ENCODE measurements at places on chromosomes 12 and 14.

DNA sequence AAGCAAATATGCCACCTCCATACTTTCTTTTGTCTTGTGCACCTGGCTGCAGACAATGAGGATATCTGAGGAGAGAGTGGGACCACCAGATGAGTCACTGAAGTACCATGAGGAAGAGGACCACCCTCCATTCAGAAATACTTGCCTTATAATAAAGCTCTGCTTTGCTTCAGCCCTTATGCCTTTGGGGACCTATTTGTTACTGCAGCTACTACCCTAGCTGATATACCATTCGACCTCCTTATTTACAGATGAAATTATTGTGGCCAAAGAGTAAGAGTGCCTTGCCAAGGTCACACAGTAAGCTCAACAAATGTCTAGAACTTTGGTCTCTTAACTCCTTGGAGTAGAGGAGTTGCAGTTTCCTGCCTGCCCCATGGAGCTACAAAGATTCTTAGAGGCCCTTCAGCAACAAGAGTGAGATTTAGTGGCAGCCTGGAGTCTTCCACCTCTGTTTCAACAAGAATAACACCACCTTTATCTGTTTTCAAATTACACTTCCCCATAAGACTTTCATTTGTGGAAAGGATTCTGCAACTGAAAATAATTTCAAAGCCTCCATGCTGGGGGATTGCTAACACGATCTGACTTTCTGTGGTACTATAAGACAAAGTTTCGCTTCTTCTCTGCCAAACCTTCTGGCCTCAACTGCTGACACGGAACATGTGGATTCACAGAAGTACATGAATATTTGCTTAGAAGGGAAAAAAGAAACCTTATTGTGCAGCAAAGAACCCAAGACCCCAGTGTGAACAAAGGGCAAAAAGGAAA lies 3.6 kb downstream of the CMKLR1 start:
- no peak for DNase-seq

DNA sequence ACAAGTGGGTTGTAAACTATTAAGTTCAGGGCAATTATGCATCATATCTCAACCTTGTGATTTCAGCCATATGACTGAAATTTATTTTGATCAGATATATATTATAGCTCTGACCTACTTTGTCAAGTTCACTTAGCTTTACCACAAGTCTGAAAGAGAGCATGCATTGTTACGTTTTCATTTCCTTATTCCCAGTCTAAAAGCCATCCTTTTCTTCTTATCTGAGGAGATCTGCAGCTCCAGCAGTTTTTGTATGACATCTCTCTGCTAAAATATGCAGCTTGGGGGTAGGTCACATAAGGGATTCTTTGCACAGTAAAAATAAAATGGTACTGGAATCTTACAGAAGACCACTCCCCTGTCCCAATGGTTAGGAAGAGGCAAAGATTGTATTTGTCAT lies 1682.8 kb upstream of the FLRT2 start:
- no peak for DNase-seq

DNA sequence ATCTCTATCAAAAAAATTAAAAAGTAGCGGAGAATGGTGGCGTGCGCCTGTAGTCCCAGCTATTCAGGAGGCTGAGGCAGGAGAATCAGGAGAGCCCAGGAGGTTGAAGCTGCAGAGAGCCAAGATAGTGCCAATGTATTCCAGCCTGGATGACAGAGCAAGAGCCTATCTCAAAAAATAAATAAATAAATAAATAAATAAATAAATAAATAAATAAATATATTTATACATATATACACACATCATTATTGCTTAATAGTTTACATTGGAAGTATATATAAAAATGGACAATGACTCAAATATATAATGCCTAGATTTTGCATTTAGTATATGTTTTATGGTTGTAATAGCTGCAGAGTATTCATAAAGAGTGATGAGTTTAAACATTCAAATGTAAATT lies 53.1 kb downstream of the TOGARAM1 start:
- DNase-seq, result no peak

GRCh38 chr12:16119618-16120415 lies 157.7 kb downstream of the SLC15A5 start:
- DNase-seq, result no peak

GRCh38 chr12:119699199-119699760 lies 31.3 kb downstream of the PRKAB1 start:
- DNase-seq, result no peak

DNA sequence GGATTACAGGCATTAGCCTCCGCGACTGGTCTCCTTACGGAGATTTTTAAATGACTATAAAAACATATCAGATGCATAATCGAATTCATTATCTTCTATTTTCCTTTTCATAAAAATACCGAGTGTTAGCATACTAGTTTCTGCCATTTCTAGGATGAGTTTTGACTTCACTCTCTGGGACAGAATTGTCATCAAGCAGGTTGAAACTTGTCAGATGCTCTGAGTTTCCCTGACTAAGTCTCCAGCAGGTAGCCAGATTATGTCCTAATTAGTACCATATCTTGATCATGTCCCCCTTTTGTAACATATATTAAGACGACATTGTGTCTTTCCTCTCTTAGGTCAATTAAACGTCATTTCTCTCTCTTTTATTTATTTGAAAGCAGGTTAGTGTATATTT lies 103.5 kb upstream of the RASSF8 start:
- DNase-seq, result no peak

DNA sequence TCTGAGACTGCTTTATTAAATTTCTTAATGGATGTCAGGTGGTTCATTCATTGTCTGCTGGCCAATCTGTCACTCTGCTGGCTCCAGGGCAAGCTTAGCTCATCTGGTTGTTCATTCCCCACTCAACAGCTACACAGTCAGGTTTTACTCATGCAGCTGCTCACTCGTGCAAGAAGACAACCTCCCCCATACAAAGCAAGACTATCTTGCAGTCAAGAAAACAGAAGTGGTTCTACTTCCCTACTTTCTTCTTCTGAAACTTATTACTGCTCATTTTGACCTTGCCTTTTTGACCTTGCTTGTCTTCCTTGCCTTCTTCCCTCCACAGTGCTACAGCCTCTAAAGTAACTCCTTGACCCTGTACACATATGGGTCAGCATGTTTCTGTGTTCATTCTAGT lies 277.9 kb downstream of the SSPN start:
- no peak for DNase-seq

DNA sequence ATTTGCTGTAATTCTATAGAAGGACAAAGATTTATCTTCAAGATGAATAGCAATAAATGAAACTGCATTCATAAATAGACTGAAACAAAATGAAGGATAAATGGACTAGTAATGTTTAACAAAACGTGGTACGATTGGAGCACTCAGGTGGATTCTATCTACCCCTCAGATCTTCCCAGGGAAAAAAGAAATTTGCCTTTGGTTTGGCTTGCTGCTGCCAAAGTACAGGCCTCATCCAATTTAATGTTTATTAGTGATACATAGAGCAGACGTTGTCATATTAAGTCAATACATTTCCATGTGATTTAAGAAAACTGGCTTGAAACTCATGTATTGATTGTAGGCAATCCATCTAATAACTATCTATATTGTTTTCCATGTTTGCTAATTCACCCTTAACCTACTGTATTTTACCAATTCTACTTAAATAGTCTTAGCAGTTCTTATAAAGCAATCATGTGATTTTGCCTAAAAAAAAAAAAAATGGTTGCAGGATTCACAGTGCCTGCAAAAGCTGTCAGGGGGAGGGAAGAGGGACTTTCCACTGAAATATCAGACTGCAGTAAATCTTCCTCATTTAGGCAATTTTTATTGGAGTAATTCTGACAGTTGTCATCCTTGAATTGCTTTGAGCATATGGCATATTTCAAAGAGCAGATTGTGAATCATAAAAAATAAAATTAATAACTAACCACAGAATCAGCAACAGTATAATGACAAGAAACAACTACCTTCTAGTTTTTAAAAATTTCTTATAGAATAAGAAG lies 242.2 kb upstream of the NPAS3 start:
- no peak for DNase-seq

GRCh38 chr14:103738701-103739451 lies 23.3 kb downstream of the ZFYVE21 start:
- no peak for DNase-seq

DNA sequence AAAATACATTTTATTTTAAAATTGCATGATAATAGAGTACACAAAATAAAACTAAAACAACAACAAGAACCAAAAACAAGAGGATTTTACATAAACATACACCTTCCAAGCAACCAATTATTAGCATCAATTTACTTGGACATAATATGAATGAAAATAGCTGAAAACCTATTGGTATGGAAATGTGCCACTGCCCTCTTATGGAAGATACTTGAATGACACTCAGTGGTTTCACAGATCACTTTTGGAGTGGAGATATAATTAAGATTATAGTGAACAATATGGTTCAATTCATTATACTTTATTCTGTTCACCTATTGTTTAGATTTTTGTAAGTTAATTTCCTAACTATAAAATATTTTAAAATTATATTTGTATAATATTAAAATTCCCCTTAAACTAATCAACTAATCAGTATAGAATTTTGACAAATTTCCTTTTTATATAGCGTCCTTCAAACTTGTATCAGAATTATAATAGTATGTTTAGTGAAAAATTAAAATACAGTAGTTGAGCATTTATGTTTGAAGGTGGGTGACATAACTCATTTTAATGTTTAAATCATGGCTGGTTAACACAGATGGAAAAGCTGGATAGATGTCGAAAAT lies 70.1 kb downstream of the SLC6A15 start:
- no peak for DNase-seq

DNA sequence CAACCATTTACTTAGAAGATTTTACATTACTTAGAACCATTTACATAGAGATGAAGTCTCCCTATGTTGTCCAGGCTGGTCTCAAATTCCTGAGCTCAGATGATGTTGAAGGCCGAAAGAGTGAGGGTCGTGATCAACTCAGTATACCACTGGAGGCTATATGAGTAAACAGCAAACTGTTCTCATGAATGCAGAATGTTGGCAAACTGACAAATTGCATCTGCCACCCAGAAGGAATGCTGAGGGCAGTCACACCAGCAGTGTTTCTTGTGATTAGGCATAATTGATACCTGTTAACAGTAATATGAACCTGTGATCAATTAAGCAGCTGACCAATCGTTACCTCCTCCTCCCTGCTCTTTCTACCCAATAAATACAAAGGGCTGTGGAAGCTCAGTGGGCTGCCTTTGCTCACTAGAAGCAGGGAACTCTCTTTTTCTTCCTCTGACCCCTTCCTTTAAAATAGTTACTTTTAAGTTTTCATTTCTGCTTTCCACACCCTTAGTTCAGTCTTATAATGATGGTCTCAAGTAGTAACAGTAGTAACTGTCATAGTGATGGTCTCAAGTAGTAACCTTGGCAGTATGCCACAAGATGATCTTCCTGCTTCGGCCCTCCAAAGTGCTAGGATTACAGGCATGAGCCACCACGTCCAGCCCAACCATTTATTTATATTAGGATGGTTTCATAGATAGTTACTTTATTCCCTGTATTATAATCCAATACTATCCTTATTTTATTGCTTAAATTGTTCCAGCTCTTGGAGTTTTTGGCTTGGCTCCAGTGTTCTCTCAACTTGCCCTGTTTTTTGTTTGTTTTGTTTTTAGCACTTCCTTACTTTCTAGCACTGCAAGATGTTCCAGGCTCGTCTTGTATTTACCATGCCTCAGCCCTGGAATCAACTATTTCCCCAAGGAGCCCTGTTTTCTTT lies 25.8 kb downstream of the LIMA1 start:
- DNase-seq, result no peak

GRCh38 chr14:50823051-50823761 lies 7.8 kb downstream of the NIN start:
- DNase-seq, result no peak

GRCh38 chr12:46896680-46897079 lies 70.9 kb upstream of the SLC38A4 start:
- no peak for DNase-seq

GRCh38 chr14:54709444-54709843 lies 142.5 kb downstream of the SAMD4A start:
- no peak for DNase-seq

DNA sequence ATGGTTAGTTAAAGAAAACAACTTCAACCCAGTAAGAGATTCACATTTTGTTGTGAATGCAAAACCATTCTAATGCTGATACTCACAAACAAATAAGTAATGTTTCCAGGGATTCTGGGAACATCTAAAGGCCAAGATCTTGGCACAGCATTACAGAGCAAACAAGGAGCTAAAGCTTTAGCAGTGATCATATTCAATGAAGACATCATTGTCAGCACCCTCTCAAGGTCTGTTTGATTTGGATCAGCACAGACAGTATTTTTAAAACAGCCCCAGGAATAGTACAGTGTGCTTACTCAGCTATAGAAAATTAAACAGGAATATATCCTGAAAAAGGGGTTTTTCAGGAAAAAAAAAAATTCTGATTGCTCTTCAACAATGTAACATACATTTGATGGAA lies 71.4 kb downstream of the TMEM260 start:
- DNase-seq, result no peak

DNA sequence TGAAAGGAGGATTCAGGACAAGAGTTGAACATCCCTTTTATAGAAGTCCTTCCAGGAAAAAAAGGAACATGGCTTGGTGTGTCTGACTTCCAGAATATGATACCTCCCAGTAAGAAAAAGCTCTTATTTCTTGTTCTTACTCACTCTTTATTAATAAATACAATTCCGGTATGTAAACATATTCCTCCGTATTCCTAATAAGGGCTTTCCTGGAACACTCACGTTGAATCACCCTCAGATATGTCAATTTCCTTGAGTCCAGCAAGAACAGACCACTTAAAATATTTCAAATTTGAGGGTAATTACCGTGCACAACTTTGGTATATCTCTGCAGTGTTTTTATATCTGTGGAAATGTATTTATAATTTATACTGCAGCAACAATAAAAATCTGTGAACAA lies 385.6 kb downstream of the SYT1 start:
- no peak for DNase-seq

GRCh38 chr14:53620890-53621289 lies 335.7 kb downstream of the BMP4 start:
- DNase-seq, result no peak

GRCh38 chr12:121845701-121846100 lies 13.0 kb downstream of the HPD start:
- DNase-seq, result no peak

GRCh38 chr12:51911788-51912711 lies 4.7 kb downstream of the ACVRL1 start:
- no peak for DNase-seq

GRCh38 chr12:114403690-114404066 lies 2.3 kb downstream of the TBX5 start:
- DNase-seq, result no peak

- DNase-seq, result no peak
Measured at GRCh38 chr12:4505376-4505986, 33.2 kb upstream of the RAD51AP1 start.

GRCh38 chr12:133203344-133204263 lies 22.3 kb downstream of the ZNF268 start:
- no peak for DNase-seq

DNA sequence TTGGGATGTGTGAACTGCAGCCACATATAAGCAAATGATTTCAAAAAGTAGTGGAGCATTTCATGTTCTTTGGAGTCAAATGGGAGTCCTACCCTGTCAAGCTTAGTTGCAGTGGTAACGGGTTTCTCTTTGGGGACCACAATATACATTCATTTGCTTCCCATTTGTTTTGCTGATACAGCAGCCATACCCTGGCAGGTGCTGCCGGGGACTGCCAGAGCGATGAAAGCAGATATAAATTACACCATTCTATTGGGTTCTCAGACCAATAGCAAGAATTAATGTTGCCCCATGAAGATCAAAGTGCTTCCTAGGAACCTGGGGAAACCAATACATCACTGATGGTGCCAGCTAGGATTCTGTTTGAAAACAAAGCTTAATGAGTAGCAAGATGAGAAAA lies 1621.5 kb upstream of the FLRT2 start:
- no peak for DNase-seq

- no peak for DNase-seq
Measured at GRCh38 chr12:115507951-115508722, 769.4 kb downstream of the MED13L start.

GRCh38 chr14:37411079-37411735 lies 183.8 kb downstream of the FOXA1 start:
- no peak for DNase-seq

All from NCI-H2081 treated with DMSO at 0.1 percent for 48 hours (cell line).